HS-5 (cell line): ENCODE measurements at places on chromosomes 5 and 9.

DNA sequence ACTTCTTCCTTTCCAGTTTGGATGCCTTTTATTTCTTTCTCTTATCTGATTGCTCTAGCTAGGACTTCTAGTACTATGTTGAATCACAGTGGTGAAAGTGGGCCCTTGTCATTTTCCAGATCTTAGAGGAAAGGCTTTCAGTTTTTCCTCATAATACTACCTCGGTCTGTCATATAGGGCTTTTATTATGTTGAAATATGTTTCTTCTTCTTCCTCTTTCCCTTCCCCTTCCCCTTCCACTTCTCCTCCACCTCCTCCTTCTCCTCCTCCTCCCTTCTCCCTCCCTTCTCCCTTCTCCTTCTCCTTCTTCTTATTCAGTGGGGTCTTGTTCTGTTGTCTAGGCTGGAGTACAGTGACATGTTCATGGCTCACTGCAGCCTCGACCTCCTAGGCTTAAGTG, 9.2 kb upstream of the TERT start:
- no peak for DNase-seq

DNA sequence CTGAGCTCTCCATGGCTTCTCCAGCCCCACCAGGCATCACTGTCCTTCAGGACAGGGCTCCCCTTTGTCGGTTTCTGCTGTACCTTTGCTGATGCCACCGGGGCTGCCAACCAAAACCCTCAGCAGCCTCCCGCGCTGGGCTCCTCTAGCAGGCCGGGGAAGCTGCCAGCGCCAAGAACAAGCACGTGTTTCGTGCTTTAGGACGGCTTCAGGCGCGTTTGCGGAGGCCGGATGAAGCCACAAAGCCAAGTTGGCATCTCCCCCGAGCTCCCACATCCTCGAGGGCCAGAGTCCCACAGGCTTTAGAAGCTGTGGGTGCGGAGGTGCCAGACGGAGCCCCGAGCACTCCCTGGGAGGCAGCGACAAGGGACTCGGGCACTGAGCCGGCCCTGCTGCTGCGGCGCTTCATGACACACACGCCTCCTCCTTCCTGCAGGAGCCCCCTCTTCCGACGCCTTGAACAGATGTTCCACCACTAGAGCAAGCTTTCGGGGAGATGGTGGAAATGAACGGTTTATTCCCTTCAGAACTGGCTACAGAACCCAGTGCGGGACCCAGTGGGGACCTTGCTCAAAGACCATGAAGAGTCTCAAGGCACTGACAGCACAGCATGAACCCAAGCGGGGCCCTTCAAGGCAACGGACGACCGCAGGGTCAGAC, 36.7 kb downstream of the SARDH start:
- DNase-seq, result no peak

DNA sequence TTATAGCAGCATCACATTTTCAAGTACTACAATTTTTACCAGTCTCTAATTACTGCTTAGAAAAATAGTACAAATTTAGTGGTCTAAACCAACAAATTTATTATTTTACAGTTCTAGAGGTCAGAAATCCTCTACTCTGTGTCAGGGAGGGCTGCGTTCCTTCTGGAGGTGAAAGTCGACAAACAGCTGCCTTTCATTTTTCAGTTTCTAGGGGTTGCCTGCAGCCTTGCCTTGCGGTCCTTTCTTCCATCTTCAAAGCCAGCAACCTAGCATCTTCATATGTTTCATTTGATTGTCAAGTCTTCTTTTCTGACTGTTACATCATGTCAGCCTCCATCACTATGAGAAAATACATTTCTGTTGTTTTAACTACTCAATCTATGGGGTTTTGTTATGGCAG, 1022.1 kb downstream of the CDH18 start:
- DNase-seq, result no peak

GRCh38 chr5:31531543-31531887, 378 bp downstream of the DROSHA start:
- no peak for DNase-seq

DNA sequence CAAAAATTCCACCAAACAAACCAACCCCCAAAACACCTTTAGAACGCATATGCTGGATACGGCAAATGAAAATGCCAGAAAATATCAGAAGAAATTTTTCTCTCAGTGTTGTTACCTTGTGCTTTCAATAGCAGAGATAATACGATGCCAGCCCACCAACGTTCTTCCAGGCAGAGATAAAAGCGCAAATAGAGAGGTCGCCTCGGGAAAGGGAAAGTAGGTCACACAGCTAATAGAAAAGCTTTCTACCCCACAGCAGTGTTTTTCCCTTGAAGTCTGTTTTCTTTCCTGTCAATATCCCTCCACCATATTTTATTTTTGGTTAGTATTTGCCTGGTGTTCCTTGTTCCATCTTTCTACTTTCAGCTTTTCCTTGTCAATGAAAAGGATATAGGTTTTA, 101.3 kb downstream of the CFAP90 start:
- no peak for DNase-seq

DNA sequence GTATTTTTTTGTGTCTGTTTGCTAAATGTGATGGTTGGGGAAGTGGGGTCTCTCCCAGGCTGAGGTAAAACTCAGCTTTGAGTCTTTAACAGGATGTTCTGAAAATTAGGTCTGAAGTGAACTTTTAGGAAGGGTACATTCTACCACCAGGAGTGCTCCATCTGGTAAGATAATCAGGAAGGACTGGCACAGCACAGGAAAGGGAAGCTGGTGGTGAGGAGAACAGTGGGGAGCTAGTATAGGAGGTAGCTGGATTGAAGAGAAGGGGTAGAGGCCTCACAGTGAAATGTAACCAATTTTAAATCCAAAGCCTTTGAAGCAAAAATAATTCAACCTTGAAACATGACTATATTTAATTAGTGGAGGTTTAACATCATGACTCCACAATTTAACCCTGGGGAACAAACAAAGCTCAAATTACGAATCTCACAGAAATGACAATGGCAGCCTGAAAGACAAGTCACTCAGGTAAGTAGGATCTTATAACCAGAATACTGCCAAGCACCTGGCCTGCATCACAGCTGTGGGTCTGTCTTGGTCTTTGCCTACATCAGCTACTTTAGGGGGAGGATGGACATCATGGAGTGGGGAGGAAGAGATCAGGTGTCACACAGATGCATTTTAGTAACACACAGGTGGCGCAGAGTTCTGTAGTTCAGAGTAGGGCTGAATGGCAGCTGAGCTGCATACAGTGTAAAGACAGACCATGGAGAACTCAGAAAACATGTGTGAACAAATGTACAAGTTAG, 445.3 kb downstream of the DMRT2 start:
- no peak for DNase-seq

DNA sequence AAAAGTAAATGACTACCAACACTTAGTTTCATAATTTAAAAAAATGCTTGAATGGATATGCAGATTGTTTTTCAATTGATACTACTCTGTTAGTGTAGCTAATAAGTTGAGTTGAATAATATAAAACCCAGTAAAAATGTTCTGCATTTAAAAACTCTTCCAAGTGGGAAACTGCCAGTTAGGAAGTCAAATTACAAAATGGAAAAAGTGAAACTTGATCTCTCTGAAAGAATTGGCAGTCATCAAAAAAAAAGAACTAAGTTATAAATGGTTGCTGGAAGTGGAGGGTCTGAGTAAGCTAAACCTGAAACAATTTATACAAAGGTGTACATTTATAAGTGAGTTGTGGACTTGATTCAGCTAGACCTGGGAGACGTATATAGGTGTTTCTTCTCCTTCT, 52.4 kb downstream of the VCAN start:
- no peak for DNase-seq

DNA sequence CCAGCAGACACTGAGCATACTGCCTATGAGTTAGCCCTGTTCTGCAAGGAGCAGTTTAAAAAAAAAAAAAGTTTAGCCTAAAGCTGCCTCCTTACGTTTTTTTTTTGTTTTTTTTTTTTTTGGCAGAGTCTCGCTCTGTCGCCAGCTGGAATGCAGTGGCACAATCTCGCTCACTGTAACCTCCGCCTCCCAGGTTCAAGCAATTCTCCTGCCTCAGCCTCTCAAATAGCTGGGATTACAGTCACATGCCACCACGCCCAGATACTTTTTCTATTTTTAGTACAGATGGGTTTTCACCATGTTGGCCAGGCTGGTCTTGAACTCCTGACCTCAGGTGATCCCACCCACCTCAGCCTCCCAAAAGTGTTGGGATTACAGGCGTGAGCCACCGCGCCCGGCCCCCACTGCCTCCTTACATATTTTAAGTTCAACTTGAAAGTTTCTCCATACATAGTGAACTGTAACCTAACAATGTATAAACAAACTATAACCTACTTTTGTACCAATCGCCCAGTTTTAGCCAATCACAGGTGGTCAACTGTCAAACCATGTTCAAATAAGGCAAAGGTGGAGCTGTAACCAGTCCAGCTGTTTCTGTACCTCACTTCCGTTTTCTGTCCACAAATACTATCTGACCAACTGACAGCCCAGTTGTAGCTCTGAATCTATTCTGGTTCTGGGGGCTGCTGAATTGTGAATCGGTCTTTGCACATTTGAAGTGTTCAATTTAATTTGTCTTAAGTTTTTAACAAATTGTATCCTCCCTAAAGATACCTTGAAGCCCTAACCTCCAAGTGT, 17.1 kb downstream of the GKAP1 start:
- DNase-seq, result no peak

DNA sequence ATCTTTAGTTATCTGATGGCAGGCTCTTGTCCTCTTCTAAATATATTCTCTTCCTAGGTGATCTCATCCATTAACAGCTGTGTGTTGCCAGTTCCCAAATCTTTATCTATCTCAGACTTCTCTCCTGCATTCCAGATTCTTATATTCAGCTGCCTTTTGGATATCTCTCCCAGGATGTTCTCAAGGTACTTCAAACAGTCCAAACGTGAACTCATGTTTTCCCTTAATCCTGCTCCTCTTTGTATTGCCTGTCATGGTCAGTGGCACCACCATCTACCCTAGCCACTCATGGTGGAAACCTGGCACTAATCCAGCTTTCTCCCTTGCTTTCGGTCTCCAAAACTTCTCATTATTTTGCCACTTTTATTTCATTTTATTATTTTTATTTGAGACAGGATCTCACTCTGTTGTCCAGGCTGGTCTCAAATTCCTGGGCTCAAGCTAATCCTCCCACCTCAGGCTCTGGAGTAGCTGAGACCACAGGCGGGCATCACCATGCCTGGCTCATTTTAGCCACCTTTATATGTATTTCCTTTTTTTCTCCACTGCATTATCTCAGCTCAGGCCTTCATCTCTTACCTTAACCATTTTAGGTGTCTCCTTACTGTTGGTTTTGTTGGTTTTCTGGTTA, 3.8 kb downstream of the ZFYVE16 start:
- no peak for DNase-seq

DNA sequence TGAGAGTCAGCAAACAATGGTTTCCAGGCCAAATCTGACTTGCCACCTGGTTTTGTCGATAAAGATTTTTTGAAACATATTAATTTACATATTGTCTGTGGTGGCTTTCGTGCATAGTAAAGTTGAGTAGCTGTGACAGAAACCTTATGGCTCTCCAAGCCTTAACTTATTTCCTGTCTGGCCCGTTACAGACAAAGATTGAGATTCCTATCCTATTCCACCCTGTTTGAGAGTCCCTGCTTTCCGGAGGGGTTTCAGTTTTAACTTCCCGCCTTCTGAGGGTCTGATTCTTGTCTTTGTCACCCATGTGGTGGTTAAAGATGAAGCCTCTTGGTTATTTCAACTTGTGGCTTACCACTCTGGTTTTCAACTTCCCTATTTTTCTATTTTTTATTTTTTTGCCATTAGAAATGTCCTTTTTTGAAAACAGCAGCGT, 11.4 kb downstream of the OTULIN start:
- DNase-seq, result no peak

DNA sequence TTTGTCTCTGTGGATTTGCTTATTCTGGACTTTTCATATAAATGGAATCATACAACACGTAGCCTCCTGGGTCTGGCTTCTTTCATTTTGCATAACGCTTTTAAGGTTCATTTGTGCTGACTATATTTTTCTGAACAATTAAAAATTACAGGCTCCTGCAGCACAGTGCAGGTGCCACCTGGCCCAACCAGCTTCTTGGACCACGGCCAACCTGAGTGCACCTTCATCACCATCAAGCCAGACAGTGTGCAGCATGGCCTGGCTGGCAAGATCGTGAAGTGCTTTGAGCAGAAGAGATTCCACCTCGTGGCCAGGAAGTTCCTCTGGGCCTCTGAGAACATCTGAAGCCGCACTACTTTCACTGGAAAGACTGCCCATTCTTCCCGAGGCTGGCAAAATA, 53.5 kb upstream of the COL15A1 start:
- DNase-seq, result no peak

DNA sequence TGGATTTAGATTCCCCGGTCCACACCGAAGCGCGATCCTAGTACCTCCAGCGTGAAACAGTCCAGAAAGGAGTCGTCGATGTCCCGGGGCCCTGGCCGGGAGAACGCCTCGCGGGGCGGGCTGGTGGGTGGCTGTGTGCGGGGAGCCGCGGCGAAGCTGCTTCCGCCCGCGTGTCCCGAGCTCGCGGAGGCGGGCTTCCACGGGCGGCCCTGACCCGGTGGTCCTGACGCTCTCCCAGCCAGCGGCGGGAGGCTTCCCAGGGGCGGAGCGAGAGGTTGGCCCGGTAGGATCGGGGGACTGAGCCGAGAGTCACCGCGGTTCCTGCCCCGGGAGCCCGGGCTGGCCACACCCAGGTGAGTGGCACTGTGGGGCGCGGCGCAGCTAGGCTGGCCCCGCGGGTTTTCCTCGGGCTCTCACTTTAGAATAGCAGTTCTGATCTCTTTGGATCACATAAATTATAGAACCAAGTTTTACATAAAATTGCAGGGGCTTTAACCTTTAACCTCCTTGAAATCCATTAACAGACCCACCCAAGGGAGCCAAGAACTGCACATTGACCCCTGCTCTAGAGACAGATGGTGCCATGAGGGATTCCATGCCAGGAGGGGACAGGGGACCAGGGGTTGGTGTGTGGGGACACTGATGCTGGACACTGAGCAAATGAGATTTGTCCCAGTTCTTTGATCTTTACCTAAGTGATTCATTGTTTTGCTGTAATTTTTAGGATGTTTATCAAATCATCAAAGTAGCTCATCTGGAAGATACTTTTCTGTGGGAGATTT, 29.2 kb upstream of the IL31RA start:
- DNase-seq, result no peak

DNA sequence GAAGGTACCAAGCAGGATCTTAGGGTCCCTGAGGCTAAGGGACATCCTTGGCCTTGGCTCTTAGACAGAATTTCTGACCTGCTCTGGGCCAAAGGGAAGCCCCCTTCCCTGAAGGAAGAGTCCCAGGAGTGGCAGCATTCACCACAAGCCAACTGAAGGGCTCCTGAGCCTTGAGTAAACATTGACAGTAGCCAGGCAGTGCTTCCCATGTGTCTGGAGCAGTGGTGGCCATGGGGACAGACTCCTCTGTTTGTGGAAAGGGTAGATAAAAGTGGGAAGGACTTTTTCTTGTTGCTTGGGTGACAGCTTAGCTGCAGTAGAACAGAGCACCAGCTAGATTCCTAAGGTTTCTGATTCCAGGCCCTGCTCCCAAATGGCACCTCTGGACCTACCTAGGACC, 61.4 kb upstream of the VLDLR start:
- no peak for DNase-seq

GRCh38 chr9:112711050-112711689, 6.7 kb downstream of the INIP start:
- no peak for DNase-seq

GRCh38 chr5:74639807-74640449, 600 bp downstream of the ENC1 start:
- no peak for DNase-seq

- no peak for DNase-seq
Measured at GRCh38 chr5:131266370-131267060, 2.7 kb downstream of the CDC42SE2 start.

GRCh38 chr5:27473307-27474046, 435.1 kb upstream of the CDH9 start:
- no peak for DNase-seq

- DNase-seq, result peak; percentile 93
Measured at GRCh38 chr5:57383093-57383861, 99.3 kb downstream of the ACTBL2 start.
